ENCODE measurements at places on chromosomes 5 and 9.

GRCh38 chr5:101605700-101606099, 690.4 kb downstream of the SLCO4C1 start:
- no peak for DNase-seq

DNA sequence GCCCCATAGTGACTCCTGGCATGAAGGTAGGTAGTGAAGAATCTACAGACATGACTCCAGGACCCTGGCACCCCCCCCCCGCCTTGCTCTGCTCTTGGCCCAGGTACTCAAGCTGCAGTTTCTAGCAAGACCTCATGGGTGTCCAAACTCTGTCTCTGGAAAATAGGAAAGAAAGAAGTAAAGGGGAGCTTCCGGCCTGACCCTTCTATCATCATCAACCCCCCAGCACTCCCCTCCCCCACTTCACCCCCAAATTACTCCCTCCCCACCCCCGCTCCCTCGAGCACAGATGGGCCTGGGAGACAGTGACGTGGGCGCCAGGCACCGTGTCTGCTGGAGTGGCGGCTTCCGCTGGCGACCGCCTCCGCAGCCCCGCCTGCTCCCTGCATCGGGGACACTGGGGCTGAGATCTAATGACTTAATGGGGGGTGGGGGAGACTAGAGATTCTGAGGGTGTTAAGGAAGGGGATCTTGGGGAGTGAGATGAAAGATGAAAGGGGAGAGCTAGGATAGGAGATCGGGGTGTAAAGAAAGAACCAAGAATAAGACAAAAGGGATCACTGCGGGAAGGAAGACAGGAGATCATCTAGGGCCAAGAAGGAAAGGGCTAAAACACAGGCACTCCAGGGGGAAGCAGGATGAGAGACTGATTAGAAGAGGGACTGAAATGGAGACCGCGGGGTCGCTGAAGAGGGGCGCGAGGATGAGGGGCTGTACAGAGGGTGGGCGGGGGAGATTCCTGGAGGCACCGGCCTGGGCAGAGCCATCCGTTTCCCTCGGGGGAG, 1.1 kb upstream of the DNAJB5 start:
- no peak for DNase-seq

DNA sequence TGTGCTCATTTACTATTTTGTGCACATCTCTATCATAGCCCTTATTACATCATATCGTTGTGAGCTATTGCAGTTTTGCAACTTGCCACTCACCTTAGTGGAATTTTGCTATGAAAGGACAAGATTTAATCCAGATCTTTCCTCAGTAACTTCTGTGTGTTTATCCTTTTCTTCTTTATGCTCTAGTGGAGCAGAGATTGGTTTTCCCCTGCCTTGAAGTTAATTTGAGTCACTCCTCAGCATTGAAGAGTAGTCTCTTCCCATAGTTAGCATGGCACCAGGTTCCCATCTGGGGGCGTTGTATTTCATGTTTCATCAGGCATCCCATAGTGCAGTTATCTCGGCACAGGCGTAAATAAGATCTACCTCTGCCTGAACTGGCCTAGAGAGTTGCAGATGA, 510.4 kb downstream of the PSAT1 start:
- no peak for DNase-seq

GRCh38 chr9:17330097-17330496, 195.3 kb downstream of the CNTLN start:
- no peak for DNase-seq

DNA sequence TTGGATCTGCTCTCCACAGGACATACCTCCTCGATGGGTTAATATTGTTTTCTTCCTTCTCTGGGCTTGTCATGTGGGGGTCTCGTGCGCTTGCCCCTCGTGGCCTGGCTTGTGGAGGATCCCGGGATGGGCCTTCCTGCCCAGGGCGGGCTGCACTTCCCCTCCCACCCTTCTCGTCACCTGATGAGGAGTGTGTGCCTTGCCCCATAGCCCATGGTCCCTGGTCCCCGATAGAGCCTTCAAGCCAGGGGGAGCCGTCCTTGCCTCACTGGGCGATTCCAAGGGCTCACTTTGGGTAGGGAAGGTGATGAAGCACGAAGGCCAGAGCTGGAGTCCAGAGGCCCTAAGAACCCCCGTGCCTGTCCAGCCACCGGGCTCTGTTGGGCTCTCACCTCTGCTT, 28.7 kb downstream of the DYNC2I2 start:
- DNase-seq = no peak

DNA sequence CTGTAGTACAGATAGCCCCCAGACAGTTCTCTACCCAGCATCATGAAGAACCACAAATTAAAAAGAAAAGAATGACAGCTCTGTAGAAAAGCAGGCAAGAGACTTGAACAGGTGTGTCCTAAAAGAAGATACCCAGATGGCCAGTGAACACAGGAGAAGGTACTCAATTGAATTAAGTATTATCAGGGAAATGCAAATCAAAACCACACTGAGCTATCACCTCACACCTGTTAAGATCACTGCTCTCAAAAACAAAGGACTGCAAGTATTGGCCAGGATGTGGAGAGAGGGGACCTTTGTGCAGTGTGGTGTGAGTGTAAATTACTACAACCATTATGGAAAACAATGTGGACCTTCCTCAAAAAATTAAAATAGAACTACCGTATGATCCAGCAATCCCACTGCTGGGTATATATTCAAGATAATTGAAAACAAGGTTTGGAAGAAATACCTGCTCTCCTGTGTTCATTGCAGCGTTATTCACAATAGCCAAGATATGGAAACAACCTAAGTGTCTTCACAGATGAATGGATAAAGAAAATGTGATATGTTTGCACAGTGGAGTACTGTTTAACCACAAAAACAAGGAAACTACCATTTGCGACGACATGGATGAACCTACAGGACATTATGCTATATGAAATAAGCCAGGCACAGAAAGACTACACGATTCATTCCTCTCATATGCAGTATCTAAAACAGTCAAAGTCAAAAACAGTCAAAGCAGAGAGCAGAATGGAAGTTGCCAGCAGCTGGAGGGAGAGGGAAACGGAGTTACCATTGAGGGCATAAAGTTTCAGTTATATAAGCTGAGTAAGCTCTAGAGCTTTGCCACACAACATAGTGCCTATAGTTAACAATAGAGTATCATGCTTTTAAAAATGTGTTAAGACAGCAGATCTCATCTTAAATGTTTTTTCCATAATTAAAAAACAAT, 102.6 kb downstream of the WNK2 start:
- DNase-seq = no peak

DNA sequence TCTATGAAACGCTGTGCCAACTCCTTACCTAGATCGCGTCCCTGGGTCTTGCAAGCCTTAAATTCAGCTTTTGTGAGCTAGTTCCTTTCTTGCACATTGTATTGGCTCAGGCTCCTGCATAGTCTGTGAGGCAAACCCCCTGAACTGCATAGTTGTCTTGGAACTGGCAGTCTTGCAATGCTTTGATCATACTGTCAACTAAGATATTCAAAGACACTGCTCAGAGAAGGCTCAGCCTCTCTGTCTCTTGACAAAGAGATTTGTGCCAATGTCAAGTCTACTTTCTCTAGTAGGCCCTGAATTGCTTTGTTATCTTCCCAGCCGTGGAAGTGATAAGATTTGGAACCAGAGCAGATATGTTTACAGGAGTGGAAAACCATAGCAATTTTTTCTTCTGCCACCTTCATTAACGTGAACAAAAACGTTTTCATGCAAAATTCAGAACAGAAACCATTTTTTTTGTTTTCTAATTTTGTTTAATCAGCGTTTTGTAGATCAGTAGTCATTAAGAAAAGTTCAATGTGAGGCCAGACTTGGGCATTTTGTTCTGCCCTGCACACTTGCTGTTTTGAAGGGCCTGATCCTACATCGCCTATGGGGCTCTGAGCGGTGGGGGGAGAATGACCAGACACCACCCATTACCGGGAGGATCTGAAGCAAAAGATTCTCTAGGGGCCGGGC, 27.6 kb upstream of the ENTREP1 start:
- no peak for DNase-seq

DNA sequence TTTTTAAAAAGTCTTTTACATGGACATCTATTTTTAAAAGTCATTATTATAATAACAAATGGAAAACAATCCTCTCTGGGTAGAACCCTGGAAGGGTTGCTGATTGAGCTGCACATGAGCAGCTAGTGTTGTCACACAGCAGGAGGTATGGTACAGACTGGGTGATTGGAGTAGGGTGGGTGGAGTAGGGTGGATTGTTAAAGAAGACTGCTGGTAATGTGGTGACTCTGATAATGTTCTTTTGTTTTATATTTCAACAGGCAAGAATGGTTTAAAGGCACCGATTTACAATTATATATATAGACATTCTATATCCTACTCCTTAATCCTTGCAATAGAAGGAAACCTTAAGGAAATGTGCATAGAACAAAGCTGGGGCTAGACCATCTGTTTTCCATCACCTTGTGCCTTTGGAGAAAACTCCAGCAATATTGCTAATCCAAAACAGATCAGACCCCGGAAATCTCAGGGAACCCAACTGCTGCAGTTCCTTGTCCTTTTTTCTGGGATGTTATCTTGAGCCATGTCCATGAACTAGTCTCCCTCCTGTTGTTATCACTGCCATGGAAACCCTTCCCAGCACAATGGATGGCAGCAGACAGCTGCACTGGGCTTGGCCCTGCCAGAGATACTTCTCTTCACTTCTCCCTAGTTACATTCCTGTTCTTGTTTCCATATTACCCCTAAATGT, 129.7 kb downstream of the YIPF5 start:
- DNase-seq = no peak

DNA sequence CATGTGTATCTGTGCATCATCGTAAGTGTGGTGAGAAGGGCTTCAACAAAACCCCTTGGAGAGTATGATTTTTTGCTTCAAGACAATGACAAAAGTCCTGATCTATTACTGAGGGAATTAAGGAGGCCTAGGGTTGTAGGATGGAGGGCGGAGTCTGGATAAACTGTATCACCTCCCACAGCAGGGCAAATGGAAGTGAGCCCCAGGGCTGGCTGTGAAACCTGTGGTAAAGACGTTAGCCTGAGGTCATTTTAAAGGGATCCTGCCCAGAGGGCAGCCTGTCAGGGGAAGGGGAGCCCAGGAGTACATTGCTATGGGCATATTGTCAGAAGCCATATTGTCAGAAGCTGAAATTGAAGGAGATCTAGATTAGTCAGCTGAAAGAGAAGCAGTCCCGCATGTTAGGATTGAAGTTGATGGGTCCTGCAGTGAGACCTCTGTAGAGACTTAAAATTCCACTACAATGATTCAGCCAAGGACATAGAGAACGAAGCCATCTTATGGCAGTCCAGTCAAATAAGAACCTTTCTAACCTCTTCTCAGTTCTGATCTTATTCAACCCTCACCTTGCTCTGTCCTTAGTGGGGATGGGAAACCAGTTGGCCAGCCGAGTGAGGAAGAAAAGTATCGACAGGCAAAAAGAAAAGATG, 26.9 kb downstream of the ADGRV1 start:
- DNase-seq = no peak

GRCh38 chr5:147927901-147928300, 21.6 kb upstream of the C5orf46 start:
- no peak for DNase-seq

- DNase-seq = no peak
Measured at GRCh38 chr5:149210225-149210624, 61.4 kb upstream of the AFAP1L1 start.

DNA sequence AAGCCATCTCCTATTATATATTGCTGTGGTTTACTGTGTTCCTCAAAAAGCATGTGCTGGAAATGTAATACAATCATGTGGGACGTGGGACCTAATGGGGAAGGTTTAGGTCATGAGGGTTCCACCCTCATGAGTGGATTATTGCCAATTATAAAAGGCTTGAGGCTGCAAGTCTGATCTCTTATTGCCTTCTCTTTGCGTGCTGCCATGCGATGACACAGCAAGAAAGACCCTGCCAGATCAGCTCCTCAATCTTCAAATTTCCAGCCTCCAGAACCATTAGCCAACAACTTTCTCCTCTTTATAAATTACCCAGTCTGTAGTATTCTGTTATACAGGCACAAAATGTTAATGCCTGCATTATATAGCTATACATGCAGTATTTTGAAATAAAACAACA, 45.4 kb downstream of the MARCHF11 start:
- no peak for DNase-seq

GRCh38 chr9:94068257-94068656, 16.0 kb upstream of the PTPDC1 start:
- DNase-seq = no peak

DNA sequence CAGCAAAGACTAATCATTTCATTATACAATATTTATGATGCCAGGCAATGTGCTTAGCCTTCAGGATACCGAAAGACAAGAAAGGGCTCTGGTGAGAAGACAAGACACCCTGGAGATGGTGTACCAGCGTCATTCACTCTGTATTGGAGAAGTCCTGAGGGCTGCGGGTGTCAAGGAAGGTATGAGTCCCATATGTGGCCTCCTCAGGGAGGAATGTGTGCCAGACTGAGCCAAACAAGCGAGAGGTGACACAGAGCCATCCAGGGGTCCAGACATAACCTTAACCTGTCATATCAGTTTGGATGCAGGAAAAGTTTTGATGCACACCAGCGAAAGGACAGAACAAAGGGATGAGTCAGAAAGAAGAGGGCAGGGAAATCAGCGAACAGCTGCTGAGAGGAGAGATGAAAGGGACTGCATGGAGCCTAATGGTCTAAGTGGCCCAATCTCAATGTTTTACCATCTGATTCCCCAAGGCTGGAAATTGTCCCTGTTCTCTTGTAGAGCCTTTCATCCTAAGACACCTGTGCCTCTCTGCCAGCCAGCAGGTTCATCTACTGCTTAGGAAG, 38.9 kb downstream of the ADRA1B start:
- DNase-seq = no peak

- no peak for DNase-seq
Measured at GRCh38 chr5:167790462-167791260, 500.8 kb upstream of the WWC1 start.

DNA sequence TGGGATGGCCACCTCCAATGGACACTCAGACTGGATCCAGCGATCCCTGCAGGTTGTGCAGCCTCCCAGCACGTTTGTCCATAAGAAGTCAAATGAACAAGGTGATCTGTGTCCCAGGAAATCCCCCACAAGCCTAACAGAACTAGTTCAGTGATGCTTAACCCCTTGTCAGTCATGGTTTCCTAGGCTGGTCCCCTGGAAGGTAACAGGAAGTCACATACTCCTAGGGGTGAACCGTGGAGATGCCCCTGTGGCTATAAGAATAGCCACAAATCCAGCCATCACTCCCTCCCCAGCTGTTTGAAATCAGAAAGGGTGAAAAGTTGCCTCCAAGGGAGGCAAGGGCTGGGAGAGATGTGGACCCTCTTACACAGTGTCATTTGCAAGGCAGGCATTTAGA, 22.5 kb downstream of the PAX5 start:
- DNase-seq = no peak

- no peak for DNase-seq
Measured at GRCh38 chr9:13524245-13524644, 244.8 kb upstream of the MPDZ start.

GRCh38 chr9:95313010-95313498, 4.5 kb downstream of the FANCC start:
- DNase-seq = no peak

DNA sequence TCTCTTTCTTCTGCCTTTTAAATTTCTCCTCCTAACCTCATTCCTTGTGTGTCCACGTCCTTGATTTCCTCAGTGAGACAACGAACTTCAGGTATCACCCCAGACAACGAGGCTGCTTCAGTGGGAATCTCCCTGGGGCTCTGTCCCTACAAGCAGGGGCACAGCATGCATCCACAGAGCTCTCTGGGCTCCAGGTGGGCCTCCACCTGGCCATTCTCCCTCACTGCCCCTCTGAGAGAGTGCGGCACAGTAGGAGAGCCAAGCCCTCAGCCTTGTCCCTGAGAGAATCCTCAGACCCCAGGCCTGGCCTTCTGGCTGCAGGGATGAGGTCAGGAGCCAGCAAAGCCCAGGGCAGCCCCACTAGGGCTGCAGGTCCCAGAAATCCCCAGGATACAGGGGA, 105.3 kb downstream of the LHFPL2 start:
- DNase-seq = no peak

GRCh38 chr9:71941998-71942567, 30.6 kb downstream of the C9orf85 start:
- DNase-seq = no peak
